ENCODE measurements at places on chromosomes 2 and 18.
A peak's percentile ranks its signal among the peaks of the same experiment; 100 is the strongest.

DNA sequence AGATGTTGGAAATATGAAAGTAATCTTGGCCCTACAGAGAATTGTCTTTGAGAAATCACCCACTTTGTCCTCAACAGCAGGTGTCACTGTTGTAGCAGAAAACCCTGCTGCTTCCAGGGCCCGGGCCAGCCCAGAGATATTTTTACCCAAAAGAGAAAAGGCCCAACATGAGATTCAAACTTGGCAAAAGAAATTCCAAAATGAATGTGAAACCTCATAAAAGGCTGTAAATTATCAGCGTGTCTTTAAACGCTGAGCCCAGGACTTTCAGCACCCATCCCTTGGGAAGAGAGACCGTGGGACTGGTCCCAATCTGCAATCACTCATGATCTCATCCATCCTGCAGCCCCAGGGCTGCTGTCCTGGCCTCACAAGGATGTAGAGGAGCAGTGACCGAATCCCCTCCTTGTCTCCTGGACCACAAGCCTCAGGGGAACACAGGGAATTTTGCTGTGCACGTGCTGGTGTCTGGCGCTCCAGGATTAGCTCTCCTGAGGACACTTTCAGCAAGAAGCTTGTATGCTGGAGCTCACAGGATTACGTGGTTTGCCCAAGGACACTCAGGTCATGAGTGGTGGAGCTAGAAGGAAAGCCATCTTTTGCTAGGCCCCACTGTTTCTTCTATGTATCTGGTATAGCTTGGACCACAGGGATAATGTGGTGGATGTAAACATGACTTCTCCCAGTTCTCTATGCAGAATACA lies 202.1 kb downstream of the RNF144A start:
- DNase-seq, result peak; percentile 11

GRCh38 chr18:37398248-37398920 lies 167.2 kb downstream of the CELF4 start:
- DNase-seq, result peak; percentile 67

GRCh38 chr2:30336978-30337841 lies 105.9 kb downstream of the LBH start:
- no peak for DNase-seq

- no peak for DNase-seq
Measured at GRCh38 chr2:2931318-2932075, 446.1 kb downstream of the EIPR1 start.

- no peak for DNase-seq
Measured at GRCh38 chr2:163528640-163529217, 207.1 kb downstream of the FIGN start.

DNA sequence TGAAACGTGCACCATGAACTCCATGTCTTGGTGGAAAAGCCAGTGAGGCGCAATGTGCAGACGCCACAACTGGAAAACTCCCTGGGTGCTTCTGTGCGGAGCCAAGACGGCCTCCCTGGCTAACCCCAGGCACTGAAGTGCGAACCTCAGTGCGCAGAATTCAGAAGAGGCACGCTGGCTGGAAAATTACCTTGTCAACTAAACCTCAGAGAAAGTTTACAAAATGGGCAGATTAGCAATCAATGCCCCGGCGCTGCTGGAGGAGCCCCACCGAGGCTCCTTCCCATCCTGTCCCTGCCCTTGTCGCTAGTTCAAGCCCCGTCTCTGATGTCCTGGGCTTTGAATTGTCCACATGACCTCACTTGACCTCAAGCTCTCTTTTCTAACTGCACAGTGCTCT lies 22.2 kb downstream of the SNORC start:
- DNase-seq, result no peak

GRCh38 chr18:27838225-27838624 lies 338.7 kb downstream of the CDH2 start:
- DNase-seq, result no peak

GRCh38 chr2:16429002-16429401 lies 236.6 kb downstream of the CYRIA start:
- no peak for DNase-seq

DNA sequence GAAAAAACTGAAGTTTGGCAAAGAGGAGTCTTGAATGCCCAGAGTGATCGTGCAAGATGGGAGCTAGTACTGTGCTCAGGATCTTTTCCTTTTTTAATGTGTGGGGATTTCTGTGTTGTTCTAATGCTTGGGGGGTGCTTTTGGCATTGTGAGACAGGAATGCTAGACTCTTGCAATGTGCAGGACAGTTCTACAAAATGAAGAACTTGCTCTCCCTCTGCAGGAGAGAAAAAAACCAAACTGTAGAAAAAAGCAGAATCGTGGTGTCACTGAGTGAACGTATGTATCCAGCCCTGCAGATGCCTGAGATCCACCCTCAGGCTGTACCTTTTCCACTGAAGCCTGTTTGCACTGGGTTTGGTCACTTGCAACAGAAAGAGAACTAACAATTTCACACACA lies 12.1 kb upstream of the TTC39C start:
- DNase-seq, result peak; percentile 30

GRCh38 chr2:202039278-202040078 lies 5.8 kb downstream of the FZD7 start:
- no peak for DNase-seq

DNA sequence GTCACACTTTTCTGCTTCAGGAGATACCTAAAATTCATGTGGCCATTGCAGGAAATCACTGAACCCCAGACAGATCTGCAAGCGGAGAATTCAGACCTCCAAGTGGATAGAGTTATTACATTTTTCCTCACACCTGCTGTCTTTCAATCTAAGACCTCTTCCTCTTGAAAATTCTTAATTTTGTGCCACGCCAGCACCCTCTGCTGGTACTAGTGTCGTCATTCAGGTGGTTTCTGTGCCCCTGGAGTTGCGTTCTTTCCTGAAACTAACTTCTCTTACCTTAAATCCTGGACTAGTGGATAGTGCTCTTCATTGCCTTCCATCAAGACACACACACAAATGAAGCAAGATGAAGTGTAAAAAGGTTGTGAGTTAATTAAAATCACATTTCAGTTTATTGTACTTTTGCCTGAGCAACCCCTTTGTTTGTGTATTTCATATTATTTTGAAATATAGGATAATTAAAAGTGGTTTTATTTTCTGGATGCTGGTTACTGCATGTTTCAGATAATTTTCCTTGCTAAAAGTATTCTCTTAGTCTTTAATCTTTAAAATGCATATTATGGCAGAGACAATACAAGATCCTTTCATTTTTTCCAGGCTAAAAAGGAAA lies 1.6 kb upstream of the DNER start:
- DNase-seq, result no peak

DNA sequence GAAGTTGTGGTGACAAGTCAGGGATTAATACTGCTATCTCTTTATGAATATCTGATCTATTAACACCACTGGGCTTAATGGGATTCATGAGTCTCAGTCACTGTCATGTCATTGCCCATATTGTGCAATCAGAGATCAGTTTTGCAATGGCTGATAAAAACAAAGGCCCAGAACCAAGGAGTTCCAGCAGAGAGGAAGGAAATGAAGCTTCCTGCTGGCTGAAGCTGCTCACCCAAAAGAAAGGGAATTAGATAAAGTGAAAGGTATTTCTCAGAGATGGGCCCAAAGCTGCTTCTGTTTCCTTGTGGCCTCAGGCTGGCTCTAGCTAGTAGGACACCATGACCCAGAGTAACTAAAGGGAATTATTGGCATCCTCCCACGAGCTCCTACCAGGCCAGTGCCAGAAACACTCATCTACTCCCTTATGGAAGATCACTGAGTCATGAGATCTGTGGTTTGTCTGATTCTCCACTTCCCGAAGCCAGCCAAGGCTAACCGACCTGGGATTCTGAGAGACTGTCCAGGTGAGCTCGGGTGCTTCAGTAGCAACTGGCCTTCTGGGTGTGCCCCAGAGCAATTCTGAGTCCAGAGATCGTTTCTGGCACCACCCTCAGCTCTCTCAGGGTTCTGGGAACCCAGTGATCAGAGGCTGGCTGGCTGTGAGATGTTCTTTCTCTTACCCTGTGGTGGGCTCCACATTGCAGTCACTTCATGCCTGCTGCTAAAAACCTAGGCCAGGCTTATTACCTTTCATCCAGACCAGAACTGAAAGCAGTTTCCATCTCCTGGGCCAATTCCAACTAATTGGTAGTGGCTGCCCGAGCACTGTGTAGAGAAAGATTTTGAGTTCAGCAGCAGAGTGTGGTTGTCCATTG lies 129.5 kb upstream of the PELI1 start:
- peak; percentile 93 for DNase-seq

DNA sequence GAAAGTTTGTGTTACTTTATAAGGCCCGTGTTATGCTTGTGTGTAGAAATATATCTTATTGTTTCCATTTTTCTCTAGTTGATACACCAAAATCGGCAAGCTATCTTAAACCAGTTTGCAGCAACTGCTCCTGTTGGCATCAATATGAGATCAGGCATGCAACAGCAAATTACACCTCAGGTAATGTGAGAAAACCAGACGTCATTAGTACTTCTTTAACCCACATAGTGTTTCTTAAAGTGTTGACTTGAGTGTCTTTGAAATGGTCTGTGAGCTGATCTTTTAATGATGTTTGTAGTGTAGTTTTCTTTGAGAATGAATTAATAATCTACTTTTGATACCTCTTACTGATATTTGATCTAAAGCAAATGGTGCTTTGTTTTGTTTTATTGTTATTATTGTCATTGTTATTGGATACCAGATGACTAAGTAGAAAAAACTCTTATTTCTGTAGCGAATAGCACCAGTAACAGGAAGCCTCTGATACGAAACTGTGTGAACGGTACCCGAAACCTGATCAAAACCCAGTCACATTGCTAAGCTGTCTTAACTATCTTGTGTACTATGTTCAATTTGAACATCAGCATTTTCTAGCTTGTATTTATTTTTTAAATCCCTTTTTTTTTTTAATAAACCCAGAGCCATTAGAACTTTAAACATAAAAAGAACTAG lies 53.7 kb downstream of the PTRHD1 start:
- DNase-seq, result no peak

DNA sequence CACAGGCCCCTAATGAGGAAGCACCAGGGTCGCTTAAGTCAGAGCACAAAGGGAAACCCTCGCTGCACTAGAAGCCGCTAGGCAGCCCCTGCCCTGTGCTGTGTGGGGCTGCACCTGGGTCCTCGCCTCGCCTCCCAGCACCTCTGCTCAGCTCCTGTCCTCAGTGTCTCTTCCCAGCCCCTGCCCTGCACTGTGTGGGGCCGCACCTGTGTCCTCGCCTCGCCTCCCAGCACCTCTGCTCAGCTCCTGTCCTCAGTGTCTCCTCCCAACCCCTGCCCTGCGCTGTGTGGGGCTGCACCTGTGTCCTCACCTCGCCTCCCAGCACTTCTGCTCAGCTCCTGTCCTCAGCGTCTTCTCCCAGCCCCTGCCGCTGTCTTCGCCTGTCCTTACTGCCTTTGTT lies 342.8 kb downstream of the EIPR1 start:
- no peak for DNase-seq

DNA sequence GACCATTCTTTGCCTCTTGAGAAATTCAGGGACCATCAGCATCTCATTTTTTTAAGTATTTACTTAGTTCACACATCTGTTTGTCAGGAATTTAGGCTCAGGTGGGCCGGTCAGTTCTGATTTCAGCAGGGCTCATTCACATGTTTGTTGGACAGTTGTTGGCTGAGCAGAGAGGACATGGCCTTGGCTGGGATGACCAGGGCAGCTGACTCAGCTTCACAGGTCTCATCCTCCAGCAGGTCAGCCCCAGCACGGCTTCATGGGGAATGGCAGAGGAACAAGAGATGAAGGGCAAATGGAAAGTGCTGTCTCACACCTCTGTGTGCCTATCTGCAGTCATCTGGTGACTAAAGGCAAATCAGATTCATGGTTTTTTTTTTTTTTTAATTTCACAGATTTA lies 136.1 kb upstream of the TMEM200C start:
- no peak for DNase-seq

- DNase-seq, result no peak
Measured at GRCh38 chr2:241854342-241855244, 4.1 kb downstream of the PDCD1 start.

- DNase-seq, result peak; percentile 61
Measured at GRCh38 chr2:230758566-230759480, 46.2 kb downstream of the CAB39 start.

DNA sequence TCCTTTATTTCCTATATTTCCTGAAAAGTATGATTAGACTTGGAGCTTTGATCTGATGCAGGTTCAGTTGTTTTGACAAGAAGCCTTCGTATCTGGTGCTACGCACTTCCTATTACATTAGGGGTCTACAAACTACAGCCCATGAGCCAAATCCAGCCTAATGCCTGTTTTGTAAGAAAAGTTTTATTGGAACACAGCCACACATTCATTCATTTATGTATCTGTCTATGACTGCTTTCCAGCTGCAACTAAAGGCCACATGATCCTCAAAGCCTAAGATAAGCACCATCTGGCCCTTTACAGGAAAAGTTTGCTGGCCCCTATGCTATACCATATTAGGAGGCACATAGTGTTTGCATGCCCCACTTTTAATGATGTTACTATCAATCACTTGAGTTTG lies 26.0 kb downstream of the EIF2AK3 start:
- peak; percentile 14 for DNase-seq

- peak; percentile 70 for DNase-seq
Measured at GRCh38 chr2:85893428-85894258, 4.9 kb upstream of the ST3GAL5 start.

- no peak for DNase-seq
Measured at GRCh38 chr2:222193328-222193983, 105.3 kb downstream of the PAX3 start.

DNA sequence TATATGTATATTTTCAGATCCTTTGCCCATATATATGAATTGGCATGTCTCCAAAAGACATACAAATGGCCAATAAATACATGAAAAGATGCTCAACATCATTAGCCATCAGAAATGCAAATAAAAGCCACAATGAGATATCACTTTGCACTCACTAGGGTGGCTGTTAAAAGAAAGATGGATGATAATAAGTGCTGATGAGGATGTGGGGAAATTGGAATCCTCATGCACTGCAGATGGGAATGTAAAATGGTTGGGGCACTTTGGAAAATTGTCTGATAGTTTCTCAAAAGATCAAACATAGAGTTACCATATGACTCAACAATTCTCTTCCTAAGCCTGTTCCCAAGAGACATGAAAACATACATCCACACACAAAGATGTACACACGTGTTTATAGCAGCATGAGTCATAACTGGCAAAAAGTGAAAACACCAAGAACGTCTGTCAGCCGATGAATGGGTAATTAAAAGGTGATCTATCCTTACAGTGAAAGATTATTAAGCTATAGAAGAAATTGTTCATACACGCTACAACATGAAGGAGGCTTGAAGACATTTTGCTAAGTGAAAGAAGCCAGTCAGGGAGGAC lies 19.7 kb downstream of the NGEF start:
- no peak for DNase-seq

DNA sequence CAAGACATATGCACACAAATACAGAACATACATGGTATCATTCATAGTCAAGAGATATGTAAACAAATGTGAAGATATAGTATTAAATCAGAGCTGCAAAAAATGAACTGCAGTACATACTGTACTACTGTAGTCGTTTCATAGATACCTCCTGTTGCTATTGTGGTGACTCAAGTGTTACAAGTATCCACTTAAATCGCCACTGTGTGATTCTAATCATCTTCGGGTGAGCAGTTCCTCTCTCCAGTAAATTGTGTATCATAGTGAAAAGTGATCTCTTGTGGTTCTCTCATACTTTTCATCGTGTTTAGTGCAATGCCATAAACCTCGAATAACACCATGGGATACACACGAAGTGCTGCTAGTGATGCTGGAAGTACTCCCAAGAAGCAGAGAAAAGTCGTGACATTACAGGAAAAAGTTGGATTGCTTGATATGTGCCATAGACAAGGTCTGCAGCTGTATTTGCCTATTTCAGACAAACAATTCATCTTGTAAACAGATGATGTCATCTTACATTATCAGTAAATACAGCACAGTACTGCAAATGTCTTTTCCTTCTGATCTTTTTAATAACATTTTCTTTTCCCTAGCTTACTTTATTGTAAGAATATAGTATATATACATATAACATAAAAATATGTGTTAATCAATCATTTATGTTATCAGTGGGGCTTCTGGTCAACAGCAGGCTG lies 222.2 kb downstream of the BCL11A start:
- no peak for DNase-seq
